ENCODE measurements at places on chromosomes 16 and 17. TPM values are rescaled to one million over a fixed set of nuclear protein-coding genes. Genes with fewer than 3 reads are reported as not detected.

The CD300E gene
- not detected for total RNA-seq

The RSKR gene
- total RNA-seq, result 0.81 TPM

The ACLY gene
- 262 TPM for total RNA-seq

The FOXN1 gene
- total RNA-seq, result not detected

The DDX28 gene
- 3.2 TPM for total RNA-seq

The NEUROD2 gene
- total RNA-seq, result not detected
